ENCODE measurements at places on chromosomes 4 and X.

GRCh38 chr4:152680988-152681603 is 1.3 kb upstream of the TMEM154 start:
- DNase-seq, result no peak

DNA sequence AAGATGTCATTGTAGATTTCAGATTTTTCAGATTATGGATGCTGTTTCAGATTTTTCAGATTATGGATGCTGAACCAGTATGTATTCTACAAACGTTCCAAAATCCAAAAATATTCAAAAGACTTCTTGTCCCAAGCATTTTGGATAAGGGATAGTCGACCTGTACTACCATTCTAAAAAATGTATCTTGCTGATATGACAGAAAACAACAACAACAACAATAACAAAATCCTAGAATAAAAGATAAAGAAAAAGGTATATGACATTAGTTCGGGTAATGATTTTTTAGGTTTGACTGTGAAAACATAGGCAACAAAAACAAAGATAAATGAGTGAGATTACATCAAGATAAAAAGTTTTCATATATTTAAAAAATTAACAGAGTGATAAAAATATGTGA is 122.1 kb downstream of the GABRA2 start:
- no peak for DNase-seq

- DNase-seq, result no peak
These were observed 1114.9 kb downstream of the C4orf33 start for GRCh38 chr4:130210864-130211263.

DNA sequence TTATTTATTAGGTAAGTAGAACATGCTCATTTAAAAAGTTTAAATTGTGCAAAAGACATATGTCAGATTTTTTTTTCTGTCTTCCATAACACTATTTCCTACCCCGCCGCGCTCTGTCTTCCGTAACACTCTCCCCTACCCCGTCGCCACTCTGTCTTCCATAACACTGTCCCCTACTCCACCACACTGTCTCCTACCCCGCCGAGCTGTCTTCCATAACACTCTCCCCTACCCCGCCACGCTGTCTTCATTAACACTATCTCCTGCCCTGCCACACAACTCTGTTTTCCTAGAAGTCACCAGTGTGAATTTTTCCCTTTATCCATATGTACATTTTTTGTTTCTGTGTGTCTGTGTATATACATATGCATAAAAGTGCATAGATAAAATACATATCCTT is 4.4 kb downstream of the MSMO1 start:
- no peak for DNase-seq

- DNase-seq, result no peak
These were observed 35.7 kb upstream of the INTS6L start for GRCh38 chrX:135484641-135485289.

DNA sequence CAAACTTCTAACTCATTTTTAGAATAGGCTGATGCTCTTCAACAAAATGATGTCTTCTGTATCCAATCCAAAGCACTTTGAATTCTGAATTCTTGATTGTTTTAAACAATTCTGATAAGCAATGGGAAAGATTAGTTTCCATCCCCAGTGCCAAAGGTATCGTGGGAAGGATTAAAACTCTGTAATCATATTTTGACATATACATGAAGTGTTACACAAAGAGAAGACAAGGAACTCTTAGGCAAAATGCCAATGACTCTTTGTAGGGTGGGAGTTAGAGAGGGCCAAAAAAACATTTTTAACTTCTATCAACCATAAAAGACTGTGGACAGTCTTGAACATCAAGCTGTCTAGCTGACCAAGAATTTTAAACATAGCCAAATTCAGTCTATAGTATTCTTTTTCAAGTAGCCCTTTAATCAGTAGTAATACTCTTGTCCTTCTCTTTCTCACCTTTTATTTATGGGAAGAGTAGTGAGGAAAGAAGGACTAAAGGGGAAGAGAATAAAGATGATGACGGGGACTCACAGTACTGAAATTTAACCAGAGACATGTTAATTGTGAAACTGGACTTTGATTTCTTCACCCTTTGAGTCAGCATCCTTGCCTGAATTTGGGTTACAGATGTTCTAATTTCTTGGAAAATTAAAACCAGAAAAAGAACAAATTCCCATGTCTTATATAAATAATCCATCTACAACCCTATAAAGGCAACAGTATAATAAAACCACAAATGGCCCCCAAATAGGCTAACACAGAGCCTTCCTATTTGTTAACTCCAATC is 51.8 kb upstream of the VEGFD start:
- no peak for DNase-seq

- DNase-seq, result no peak
These were observed 100.3 kb upstream of the PDE5A start for GRCh38 chr4:119728692-119729593.

- DNase-seq, result no peak
These were observed 409.3 kb downstream of the FAM47B start for GRCh38 chrX:35351795-35352483.

DNA sequence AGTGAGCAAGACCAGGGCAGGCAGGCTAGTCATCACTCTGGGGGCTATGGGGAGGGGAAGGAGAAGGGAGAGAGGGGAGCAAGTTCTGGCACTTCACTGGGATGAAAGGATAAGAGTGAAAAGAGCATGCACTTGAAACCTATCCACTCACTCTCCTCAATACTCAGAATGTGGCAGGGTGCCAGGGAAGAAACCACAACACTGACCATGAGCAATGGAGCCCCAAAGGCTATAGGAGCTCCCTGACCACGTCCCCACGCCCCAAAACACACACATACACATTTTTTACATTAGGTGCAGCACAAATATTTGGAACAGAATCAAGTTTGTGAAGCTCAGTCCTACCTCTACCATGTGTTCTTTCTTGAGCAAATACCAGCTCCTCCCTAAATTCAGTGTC is 132.2 kb downstream of the IDS start:
- DNase-seq, result no peak

- no peak for DNase-seq
These were observed 139.4 kb upstream of the BOD1L1 start for GRCh38 chr4:13766761-13767540.

GRCh38 chr4:55874831-55875230 is 21.4 kb downstream of the EXOC1 start:
- DNase-seq, result no peak

- no peak for DNase-seq
These were observed 3.4 kb downstream of the TEX13B start for GRCh38 chrX:107978707-107979307.

DNA sequence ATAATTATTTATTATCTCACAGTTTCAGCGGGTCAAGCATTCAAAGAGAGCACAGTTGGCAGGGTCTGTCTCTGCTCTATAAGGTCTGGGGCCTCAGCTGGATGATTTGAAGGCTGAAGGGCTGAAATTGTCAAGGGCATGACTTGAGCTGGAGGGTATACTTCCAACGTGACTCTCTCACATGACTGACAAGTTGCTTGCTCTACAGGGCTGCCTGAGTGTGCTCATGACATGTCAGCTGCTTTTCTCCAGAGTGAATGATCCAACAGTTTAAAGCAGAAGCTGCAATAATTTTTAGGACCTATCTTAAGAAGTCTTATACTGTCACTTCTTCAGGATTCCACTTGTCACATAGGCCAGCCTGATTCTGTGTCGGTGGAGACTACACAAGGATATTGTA is 51.2 kb downstream of the TIGD2 start:
- no peak for DNase-seq

DNA sequence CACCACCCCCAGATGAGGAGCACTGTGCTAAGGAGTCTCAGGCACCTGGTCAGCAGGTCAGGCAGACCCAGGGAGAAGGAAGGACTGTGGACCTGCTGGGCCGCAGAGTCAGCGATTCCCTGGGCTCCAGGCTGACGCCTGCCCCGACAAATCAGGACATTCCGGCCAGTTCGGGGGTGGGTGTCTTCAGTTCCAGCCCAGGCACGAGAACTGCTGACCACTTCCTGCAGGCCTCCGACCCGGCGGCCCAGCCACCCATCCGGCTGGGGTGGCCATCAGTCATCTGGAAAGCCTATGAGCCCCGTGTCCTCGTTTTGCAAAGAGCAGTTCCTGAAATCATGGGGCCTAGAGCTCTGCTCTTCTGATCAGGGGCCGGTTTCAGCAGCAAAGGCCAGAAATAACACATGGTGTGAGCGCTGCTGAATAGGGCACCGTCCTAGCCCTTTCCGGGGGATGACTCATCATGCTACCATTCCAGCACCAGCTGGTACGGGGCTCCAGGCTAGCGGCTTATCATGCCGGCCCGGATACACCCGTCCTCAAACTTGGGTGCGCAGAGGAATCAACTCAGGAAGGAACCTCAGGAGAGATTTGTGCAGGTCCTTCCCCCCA is 7.8 kb upstream of the SH3TC1 start:
- no peak for DNase-seq

DNA sequence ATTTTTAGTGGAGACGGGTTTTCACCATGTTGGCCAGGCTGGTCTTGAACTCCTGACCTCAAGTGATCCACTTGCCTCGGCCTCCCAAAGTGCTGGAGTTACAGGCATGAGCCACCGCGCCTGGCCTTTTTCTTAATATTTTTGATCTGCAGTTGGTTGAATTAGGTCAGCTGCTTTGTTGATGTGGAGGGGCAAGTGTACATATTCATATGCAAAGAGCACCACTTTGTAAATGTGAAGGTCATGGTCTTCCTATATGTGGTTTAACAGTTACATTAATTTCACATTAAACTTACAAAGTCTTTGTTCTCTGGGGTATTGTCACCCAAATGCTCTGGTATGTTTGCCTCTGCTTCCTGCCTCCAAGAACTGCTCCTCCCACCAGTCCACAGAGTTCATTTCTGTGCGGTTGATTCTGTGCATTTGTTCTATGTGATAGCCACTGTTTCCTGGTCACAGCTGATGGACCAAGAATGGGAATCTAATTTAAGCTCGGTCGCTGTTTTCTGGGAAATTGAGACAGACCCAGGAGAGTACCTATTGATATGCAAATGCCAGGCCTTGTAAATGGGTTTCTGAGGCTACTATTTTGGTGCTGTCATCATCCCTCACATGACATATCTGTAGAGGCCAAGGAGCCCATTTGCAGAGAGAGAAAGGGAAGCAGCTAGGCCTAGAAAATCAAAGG is 26.9 kb upstream of the HPSE start:
- no peak for DNase-seq

- no peak for DNase-seq
These were observed 15.5 kb upstream of the HSD17B11 start for GRCh38 chr4:87406462-87406861.

DNA sequence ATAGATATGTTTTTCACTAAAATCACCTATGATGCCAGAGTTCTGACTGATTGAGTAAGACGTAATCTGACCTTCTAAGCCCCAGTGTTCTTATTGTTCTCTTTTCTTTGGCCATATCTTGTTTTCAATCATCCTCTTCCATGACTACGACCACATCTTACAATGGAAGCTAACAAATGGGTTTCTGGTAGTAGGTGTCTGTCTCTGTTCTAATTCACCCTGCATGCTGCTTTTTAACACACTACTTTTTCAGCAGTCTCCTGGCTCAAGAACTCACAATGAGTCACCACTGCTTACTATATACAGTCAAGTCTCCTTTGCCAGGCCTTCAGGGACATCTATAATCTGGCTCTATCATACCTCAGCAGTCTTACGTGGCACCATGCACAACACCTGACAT is 146.1 kb downstream of the NEXMIF start:
- no peak for DNase-seq

- DNase-seq, result no peak
These were observed 60.8 kb upstream of the TBC1D14 start for GRCh38 chr4:6848717-6849305.

- DNase-seq, result no peak
These were observed 65.3 kb downstream of the EGF start for GRCh38 chr4:109977854-109978501.

DNA sequence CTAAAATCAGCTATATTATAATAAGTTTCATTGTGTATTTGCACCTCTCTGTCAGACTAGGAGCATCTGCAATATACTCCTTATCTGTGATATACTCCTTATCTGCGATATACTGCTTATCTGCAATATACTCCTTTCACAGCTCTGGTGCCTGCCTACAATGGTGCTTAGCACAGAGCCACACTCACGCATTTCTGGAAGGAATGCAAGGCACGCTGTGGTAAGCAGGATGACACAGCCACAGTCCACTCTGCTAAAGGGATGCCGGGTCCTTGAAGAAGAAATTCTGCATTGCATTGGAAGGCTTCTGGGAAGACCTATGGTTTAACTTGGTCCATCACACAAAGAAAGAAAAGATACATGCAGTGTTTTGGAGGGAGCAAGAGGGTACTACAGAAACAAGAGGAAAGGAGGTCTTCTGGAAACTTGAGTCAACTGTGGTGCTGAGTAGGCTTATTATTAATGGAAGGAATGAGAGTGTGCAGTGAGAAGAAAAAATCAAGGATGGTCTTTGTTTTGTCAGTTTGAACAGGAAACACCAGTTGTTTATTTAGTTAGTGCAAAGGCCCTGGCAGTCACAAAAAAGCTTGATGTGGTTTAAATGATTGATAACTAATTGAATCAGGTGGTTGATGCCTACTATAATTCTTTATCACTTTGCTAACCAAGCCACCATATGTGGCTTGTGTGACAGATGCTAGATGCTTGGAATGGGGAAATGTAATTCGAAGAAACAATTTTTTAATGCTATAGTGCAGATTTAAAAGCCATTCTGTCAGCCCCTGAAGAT is 342.3 kb downstream of the GRXCR1 start:
- DNase-seq, result no peak

DNA sequence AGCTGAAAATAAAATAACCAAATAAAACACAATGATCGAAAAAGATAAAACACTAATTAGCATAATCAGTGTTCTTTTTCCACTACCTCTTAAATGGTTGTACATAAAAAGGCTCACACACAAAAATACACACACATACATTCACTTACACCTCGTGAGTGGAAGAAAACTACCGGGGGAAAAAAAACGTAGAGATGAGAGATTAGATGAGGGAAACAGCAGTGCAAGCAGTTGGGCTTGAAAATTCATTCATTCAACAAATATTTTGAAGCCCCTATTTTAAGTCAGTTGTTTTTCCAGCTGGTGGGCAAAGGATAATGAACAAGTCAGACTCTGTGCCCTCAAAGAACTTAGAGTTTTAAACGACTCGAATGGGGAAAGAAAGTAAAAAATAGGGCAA is 1.0 kb downstream of the TBCK start:
- DNase-seq, result no peak

DNA sequence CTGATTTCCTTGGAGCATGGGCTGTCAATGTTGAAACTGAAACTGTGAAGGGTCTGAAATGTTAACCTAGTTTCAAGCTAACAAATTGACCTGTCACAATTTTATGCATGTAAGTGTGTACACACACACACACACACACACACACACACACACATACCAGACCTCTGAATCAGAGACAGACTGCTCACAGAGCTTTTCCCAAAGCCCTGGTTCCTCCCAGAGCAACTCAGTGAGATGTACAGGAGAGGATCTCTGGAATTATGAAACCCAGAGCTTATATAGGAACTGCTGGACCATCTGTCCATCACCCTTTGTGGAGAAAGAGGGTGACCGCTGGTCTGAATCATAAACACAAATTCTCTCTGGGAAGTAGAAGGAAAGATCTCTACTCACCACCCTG is 228.1 kb upstream of the PRPS2 start:
- DNase-seq, result no peak

DNA sequence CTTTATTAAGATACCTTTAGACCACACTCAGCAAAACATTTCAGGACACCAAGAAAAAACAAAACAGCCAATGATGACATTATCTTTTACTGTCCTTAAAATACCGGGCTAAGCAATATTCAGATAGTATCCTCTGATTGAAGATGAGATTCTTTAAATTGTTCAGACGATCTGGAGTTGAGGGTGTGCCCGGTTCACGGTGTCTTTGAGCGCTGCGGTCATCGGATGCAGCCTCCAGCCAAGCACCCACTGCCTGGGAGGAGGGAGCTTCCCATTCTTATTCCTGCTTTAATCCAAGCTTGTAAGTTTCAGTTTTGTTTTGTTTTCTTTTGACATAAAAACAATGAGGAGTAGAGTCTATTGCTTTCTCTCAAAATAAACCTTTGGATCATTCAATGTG is 14.1 kb downstream of the FAM149A start:
- DNase-seq, result no peak

Measured in vagina (tissue), 2 donors.